ENCODE measurements at places on chromosomes 11 and 22.

DNA sequence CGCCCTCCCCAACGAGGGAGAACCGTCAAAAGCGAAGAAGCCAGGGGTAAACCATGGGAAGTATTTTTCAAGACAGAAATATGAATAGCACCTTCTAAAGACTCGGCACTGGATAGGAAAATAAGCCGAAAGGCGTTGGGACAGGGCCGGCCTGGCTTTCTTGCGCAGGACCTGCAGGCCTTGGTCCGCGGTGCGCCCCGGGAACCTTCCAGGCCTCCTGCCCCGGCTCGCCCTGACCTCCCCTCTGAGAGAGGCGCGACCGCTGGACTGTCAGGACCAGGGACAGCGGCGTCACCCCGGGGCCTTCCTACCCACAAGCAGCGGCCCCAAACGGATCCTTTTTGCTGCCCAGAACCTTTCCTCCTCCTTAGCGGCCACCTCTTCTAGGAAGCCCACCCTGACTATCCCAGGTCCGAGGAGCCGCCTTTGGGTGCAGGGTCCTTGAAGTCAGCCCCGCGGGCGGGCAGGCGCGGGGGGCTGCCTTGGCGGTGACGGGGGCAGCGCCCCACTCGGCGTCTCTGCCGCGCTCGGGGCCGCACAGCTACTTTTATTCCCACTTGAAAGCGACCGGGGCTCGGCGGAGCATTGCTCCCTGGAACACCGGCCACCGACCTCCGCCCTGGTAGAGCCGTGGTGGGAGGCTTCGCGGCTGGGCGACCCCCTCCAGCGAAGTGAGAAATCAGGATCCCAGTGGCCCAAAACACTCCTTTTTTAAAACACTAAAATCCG is 650 bp upstream of the MAPK11 start:
- DNase-seq: no peak

- no peak for DNase-seq
Measured at GRCh38 chr11:90220391-90220790, 2.5 kb downstream of the CHORDC1 start.

DNA sequence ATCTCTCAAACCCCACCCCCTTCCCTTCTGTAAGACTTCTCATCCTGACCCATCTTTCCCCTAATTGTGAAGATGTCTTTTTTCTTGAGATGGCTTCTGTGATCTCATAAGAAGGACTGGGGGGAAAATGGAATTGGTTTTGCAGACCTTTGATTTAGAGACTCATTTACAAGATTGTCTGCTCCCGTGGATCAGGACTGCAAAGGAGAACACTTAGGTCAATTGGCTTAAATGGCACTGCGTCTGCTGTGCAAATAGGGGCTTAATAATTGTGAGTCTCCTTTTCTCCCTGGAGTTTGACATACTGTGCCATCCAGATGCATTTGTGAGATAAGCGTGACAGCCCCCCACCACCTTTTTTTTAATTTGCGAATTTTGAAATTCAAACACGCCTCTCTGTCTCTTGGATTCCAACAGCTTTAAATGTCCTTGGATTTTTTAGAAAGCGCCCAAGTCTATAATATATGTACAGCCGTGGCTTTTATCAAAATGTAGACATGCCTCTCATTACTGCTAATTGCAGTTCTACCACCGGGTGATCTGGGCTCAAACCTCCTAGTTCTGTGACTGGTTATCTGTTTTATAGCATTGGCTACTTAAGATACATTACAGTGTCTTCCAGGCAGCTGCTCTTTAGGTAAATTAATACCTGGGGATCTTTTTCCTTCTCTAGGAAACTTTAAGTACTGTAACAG is 150.0 kb downstream of the DBX1 start:
- no peak for DNase-seq

- no peak for DNase-seq
Measured at GRCh38 chr11:126233391-126233790, 21.8 kb downstream of the FAM118B start.

DNA sequence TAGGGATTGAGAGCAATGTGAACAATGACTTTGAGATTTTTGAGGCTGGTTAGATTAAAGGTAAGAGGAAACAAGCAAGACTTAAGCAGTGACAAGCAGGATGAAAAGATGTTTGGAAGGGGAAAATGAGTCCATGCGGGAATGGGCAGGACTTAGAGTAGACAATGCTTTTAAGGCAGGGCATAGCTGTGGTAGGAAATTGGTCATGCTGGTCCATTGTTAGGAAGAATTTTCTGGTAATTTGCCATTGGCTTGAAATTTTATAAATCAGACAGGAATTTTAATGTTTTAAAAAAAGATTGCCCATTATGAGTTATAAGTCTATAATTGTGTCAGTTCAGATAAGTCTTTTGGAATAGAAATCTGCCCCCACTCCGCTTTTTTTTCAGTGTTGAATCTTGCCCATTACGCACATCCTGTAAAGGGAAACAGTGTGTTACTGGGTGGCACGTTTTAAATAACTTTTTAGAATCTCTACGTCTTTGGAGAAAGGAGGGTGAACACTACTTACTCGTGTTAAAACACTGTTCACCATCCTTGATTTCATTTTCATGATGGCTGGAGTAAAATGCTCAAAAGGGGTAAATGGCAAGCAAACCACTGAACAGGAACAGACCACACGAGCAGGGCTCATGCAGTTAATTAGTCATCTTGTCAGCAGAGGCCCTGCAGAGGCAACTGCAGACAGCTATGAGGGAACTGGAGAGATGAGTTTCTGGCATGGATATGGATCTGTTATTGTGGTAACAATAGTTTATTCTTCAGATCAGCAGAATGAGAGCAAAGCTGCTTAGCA is 25.0 kb downstream of the SWAP70 start:
- DNase-seq: no peak

DNA sequence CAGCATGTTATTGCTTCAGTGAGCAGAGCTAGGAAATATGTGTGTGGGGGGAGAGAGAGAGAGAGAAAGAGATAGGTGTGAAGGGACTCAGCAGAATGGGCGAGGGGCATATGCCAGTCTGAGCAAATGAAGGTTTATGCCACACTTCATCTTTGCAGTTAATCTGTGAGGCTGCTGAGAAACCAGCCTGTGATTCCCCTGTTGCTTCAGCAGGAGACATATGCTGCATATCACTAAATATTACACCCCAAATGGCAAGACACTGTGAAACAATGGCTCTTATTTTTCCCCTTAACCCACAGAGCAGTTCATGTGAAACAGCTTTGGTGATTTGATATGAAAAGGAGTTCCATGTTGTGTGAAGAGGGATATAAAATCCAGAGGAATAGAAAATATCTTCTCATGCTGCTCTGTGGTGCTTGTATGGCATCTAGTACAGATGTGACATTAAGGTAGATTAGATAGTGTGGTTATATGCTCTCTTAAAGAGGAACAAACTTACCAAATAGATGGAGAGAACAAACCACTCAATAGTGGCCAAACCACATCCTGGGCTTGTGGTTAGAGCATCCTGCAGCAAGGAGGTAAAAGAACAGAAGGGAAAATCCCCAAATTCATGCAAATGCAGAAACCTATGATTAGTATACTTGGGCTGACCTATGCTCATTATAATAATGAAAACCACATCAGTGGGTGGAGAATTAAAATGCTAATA is 864.2 kb downstream of the FAM181B start:
- DNase-seq: no peak

DNA sequence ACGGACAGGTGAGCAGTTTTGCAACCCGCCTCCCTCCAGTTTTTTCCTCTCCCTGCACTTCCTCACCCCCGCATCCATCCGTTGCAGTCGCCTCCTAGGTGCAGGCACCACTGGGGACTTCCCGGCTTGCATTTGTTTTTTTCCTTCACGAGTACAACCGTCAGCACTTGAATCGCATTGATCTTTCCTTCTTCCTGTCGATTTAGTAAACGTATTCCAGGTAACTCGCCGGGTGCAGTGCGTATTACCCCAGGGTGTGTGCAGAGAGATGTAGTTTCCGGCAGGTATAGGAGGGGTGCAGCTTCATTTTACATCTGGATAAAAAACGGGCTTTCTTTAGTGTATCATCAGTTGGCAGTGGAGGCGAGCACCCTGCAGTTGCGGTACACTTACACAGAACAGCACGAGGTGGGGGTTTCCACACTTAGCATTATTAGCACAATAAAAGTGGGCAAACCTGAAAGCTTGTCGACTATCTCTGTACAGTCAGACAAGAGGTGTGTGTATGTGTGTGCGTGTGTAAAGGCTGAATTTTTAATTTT is at the start of gene SORL1-AS1:
SORL1-AS1 (minus strand) TSS at position 359 of the 542 bp plus-strand sequence.
- DNase-seq: peak; percentile 69

GRCh38 chr11:69498614-69499175 is 17.2 kb downstream of the LINC01488 start:
- no peak for DNase-seq

DNA sequence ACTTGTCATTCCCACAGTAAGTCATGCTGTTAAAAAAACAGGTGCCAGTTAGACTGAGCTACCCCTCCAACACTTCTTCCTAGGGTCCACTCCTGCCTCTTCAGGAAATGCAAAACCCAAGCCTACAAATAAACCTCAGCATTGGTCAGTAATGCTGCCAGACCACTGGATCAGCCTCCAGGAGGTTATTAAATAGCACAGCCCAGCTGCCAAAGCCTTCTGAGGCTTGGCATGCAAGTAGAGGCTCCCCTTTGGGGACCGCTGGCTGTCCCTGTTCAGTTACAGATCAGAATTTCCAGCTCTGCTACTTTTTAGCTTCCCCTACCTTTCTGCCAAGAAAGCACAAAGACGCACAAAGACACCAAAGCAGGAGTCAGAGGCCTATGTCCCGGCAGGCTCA is 33.3 kb downstream of the ABTB2 start:
- DNase-seq: no peak

All from hypothalamus (tissue), 51 donors.